NCI-H524 (cell line): ENCODE measurements at places on chromosomes 2 and 18.

DNA sequence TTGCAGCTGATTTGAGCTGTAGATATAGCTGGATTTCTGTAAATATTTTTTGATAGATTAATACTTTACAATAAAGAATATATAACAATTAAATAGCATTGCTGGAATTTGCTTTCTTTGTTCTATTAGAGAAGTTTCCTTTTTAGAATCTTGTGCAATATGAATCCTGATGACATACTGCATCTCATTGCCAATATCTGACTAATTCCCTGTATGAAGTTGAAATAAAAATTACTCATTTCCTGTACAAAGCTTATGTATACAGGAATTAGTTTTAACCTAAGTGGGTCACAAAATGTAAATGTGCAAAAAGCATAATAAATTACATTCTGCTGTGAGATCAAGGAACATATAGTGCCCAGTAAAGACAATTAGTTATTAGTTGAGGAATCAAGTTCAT is 72.8 kb upstream of the TMEFF2 start:
- DNase-seq = no peak

DNA sequence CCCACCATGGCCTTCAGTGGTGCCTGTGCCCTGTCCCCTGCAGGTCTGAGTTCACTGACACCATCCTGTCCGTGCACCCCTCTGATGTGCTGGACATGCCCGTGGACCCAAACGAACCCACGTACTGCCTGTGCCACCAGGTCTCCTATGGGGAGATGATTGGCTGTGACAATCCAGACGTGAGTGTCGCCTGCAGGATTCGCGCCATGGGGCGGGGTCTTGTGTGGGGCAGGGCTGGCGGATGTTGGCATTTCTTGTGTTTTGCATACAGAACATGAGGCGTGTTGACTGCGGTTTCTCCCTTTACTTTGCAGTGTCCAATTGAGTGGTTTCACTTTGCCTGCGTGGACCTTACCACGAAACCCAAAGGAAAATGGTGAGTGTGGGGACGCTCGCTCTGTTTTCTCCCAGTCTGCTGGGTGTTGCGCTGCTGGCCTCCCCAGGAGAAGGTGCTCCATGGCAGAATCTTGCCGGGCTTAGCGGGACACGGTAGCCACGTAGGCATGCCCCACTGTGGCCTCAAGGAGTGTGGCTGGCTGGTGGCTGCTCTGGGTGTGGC is 11.5 kb upstream of the D2HGDH start:
- DNase-seq = no peak

GRCh38 chr2:48134704-48135103 is 228.4 kb upstream of the FBXO11 start:
- DNase-seq = no peak

GRCh38 chr2:241868661-241869081 is 858 bp upstream of the RTP5 start:
- DNase-seq = peak; percentile 68

GRCh38 chr2:41926614-41927580 is 120.9 kb upstream of the PKDCC start:
- DNase-seq = no peak

GRCh38 chr2:20600756-20601325 is 50.1 kb downstream of the HS1BP3 start:
- no peak for DNase-seq

GRCh38 chr2:177542396-177542795 is 149.8 kb downstream of the AGPS start:
- DNase-seq = no peak

DNA sequence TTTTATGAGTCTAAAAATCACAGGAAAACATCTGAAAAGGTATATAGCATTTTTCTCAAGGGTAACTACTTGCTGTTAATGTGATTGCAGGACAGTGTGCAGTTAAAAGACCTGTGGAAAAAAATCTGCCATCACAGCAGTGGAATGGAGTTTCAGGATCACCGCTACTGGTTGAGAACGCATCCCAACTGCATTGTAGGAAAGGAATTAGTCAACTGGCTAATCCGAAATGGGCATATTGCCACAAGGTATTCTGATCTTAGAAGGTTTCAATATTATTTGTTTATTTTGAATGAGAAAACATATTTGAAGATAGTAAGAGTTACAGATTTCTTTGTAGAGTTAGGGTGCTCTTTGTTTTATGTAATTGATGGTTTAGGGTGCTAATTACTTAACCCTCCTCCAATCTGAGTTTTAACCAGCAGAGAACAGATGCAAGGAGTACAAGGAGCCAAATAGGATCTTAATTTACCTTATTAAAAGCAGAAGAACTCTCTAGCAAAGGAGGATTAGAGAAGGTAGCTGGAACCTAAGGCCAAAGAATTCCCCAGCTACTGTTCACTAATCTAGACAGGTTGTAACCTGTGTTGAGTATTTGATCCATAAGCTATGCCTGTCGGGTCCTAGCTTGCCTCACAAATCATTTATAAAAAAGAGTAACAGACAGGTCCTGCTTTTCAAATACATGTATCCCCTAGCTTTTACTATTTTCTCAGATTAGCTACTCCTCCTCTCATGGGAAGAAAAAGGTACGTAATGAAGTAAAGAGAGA is 35.0 kb downstream of the PIKFYVE start:
- peak; percentile 23 for DNase-seq

DNA sequence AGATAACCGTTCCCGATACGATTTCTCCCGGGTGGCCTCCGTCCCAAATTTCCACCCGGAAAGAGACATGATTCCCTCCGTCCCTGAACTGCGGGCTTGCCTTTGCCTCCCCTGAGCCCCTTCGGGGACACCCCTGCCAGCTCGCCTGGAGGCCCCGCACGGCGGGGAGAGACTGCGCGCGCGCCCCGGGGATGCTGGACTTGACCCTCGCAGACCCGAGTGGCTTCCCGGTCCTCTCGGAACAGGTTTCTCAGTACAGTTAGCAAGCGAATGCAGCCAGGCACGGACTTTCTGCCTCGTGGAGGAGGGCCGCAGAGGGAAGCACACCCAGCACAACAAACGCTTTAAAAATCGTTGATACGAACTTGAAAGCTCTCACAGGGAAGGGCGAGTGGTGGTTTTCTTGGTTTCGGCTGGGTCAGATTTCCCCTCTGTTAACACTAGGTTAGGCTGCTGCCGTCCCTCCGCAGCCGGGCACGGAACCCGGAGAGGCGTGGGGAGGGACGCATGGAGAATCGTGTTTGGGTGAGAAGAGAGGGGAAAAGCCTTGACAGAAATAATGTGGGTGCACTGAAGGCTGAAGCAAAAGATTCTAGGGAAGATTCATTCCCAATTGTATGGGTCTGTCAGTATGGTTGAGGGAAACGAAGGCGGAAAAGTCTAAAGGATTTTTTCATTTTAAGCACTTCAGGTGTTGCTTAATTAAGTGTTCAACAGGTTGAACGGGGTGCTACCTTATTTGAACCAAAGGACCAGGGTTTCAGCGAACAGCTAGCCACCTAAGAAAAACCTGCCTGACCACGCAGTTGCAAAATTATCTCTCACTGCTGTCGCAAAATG is 916 bp downstream of the TNFRSF11A start:
- peak; percentile 33 for DNase-seq

- no peak for DNase-seq
Observed at GRCh38 chr18:79328887-79329286, 66.8 kb upstream of the NFATC1 start.

GRCh38 chr18:44855681-44856080 is 175.0 kb downstream of the SETBP1 start:
- DNase-seq = no peak

DNA sequence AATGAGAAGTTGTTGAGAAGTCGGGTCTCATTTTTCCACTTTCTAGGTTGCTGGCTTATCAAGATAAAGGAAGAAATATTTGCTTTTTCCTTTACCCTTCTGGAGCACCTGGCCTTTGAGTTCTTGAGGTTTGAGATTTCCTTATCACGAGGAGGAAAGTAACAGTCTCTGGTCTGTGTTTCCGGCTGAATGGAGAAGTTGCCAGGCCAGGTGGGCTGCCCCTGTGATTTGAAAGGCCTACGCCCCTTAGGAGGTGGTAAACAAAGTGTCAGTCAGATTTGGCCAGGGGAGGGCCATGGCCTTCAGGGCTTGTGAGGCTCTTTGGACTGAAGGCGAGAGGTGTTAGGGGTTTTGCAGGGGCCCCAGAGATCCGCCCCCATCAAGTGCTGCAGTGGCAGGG is 156.7 kb upstream of the HAAO start:
- DNase-seq = no peak

DNA sequence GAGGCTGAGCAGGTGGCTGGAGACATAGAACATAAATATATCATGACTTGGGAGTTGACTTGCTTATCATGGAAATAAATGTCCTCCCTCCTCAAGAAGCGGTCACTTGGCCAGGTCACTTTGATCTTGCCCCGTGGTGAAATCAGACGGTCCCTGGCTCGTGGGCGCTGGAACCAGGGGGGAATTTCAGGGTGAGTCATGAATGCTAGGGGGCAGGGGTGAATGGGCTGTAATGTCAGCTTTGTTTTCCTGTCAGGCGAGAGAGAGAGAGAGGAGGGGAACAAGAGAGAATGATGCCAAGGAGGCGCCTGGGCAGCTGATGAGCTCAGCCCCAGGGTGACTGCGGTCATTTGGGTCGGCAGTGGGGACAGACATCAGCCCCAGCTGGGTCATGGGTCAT is 47.7 kb downstream of the RRM2 start:
- DNase-seq = no peak

DNA sequence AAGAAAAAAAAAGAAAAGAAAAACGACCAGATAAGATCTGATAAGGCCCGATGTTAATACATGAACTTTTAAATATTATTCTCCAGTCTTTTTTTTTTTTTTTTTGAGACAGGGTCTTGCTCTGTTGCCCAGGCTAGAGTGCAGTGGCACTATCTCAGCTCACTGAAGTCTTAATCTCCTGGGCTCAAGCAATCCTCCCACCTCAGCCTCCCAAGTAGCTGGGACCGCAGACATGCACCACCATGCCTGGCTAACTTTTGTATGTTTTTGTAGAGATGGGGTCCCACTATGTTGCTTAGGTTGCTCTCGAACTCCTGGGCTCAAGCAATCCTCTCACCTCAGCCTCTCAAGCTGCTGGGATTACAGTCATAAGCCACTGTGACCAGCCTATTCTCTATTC is 1.6 kb downstream of the ABCG5 start:
- no peak for DNase-seq

DNA sequence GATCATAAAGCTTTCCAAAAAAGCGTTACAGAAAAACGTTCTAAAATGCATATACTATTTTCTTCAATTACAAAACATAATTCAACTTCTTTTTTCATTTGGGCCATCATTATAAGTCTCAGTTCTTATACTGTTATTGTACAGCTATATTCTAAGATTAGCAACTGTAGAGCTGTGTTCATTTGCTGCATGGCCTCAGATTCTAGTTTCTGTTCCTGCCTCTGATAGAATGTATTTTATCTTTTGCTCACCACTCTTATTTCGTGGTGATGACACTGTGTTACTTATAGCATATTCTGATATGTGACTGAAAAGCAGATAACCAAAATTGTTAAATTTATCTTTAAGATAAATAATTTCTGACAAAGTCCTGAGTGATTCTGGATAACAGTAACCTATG is 67.2 kb downstream of the PTRHD1 start:
- no peak for DNase-seq

DNA sequence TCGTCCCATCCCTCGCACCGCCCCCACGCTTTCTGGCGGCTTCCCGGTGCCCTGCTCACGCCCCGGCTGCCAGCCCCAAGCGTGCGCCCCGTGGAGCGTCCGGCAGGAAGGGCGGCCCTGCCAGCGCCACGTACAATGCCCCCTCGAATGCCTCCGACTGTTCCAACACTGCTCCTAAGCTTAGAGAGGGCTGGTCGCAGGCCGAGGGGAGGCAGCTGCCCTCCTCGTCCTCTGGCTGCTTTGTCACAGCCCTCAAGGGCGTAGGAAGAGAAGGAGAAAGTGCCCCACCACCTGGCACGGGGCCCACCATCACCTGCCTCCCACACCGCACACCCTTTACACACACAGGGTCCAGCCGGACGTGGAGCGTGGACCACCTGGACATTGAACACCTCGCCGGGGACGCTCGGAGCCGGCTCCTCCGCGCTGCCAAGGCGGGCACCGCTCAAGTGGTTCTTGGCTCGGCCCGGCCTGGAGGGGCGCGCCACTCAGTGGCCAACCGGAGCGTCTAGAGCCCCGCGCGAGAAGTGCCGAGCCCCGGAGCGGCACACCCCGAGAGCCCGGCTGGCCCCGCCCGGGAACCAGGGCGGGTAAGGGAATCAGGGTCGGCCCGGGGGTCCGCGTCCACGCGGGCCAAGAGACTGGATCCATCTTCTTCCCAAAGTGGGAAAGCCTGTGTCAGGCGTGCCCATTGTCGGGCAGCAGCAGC is 830 bp downstream of the DNER start:
- DNase-seq = peak; percentile 32

- DNase-seq = no peak
Observed at GRCh38 chr2:128608921-128609880, 290.5 kb upstream of the HS6ST1 start.

- no peak for DNase-seq
Observed at GRCh38 chr2:191678437-191679100, 633 bp downstream of the NABP1 start.

DNA sequence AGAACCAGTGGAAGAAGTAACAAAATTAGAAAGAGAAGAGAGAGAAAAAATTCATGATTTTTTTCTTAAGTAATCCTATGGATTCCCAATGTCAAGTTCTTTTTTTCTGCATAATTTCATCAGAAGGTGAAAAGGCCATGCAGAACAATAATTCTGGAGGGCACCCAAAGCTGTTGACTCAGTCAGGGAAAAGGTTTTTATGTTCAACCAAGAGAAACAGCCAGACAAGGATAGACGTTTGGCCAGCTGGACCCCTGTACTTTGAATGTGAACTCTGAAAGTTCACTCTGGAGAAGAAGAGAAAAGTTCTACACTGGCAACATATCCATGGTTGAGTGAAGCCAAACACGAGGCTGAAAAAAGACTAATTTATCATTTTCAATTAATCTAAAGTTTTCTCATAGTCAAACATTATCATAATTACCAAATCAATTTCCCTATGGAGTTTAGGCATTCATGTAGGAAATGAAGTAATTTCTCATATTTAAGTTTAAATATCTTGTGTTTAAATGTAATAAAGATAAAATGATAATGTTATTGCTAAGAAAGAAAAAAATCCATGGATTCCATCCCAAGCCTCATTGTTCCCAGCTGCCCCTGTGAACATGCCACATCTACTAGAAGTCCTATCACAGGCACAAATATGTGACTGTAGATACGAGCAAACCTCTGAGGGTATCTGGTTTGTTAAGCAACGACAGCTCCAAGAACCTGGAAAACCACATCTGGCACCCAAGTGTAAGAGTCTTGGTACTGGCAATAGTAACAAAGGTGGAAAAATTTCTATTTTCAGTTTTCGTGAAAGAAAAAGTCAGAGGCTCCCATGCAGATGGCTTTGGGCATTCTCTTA is 742.7 kb upstream of the ACVR2A start:
- no peak for DNase-seq

DNA sequence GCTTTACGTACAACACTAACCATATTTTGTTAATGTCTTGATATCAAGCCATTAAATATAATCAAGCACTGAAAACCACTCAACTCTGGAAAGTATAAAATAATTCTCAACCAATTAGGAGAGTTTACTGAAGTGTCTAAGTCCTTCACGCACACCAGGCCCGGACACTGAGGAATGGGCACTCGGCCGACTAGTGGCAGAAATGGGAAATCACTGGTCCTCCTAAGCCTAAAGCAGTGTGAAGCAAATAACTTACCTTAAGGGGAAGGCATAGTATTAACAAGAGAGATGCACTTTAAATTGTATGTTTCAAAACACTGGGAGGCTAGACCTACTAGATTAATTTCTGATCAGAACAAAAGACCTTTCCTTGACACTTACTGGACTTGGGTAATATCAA is 45.7 kb downstream of the FAM210A start:
- peak; percentile 29 for DNase-seq
